H9 (cell line): ENCODE measurements at places on chromosomes 2 and 18. TPM values are rescaled to one million over a fixed set of nuclear protein-coding genes. Genes with fewer than 3 reads are reported as not detected.

GRCh38 chr18:27778441-27778840, 398.5 kb downstream of the CDH2 start:
- DNase-seq, result no peak
- H3K4me1 ChIP-seq, result 0 out of 2 replicates have a peak, but pooled peaks cover 2% of the 10 kb centered on the region
- no peaks in the 10 kb centered on the region for H3K27me3 ChIP-seq
- H3K27ac ChIP-seq, result no peak overlapping the region

SRBD1 gene
- total RNA-seq, result 18.3 TPM in 2 replicates

DNA sequence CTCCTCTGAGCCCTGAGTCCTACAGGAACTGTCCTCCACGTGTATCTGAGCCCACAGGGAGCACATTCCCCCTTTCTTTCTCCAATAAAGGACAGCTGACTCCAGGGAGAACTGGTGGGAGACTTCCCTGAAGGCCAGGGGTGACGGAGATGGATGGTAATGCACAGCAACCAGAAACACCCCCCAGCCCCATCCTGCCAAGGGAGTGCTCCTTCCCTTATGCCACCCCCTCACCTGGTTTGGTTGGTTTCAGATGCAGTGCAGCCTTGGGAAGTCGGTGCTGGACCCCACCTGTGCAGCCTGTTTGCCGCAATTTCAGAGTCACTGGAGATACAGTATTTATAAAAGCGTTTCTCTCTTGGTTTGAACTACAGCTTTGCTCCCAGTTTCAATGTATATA, 24.0 kb downstream of the GPR55 start:
- no peaks in the 10 kb centered on the region for H3K27me3 ChIP-seq
- no peak for DNase-seq
- H3K4me1 ChIP-seq, result peaks cover 15% of the 10 kb centered on the region
- H3K4me3 ChIP-seq, result no peak overlapping the region
- H3K27ac ChIP-seq, result no peak overlapping the region
- H3K36me3 ChIP-seq, result no peaks in the 10 kb centered on the region

DCC gene
- total RNA-seq, result 0.35 TPM in 2 replicates

GRCh38 chr2:181517685-181518301, 60.6 kb downstream of the ITGA4 start:
- no peaks in the 10 kb centered on the region for H3K36me3 ChIP-seq
- H3K4me1 ChIP-seq, result no peaks in the 10 kb centered on the region
- H3K4me3 ChIP-seq, result no peak overlapping the region
- no peak overlapping the region for H3K27ac ChIP-seq

GRCh38 chr2:27014771-27015433, 17.9 kb upstream of the TMEM214 start:
- H3K36me3 ChIP-seq, result peaks cover 26% of the 10 kb centered on the region
- no peak for DNase-seq
- H3K4me3 ChIP-seq, result no peak overlapping the region
- no peak overlapping the region for H3K27ac ChIP-seq

GRCh38 chr2:86298411-86299390, 38.7 kb downstream of the REEP1 start:
- H3K4me3 ChIP-seq, result no peak overlapping the region
- H3K27me3 ChIP-seq, result no peaks in the 10 kb centered on the region
- H3K36me3 ChIP-seq, result no peaks in the 10 kb centered on the region
- DNase-seq, result no peak
- H3K4me1 ChIP-seq, result no peaks in the 10 kb centered on the region

SIGLEC15 gene
- total RNA-seq, result 0.13 TPM in 2 replicates

DNA sequence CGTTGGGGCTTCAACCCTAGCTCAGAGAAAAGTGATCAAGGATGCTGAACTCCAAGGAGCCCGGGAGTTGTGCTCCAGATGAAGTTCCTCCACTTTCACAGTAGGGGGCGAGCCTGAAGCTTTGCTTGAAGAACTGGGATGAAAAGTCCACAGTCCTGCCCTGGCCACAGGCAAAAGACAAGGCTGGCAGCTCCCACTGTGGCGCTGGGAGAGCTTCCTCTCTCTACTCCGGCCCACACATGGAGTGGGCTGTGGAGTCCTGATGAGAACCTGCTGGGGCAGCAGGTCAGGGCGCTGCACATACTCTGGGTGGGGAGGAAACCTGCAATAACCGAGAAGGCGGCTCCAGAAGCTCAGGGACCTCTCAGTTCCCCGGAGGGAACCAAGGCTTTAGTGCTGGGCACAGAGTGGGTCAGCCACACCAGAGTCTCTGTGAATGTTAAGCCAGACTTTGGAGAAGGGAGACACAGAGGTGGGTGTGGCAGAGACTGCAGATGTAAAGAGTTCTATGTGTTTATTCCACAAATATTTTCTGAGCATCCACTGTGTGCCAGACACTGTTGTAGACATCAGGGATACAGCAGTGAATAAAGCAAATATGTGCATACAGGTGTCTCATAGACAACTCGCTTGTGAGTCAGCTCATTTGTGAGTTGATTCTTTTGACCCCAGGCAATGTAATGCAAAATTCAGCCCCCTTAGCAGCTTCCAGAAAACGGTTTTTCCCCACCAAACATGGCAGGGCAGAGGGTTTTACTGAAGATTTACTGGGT, 48.0 kb upstream of the MRPL33 start:
- no peaks in the 10 kb centered on the region for H3K27me3 ChIP-seq
- peaks cover 8% of the 10 kb centered on the region for H3K4me1 ChIP-seq
- peak; percentile 76 for DNase-seq
- H3K4me3 ChIP-seq, result no peak overlapping the region

DNA sequence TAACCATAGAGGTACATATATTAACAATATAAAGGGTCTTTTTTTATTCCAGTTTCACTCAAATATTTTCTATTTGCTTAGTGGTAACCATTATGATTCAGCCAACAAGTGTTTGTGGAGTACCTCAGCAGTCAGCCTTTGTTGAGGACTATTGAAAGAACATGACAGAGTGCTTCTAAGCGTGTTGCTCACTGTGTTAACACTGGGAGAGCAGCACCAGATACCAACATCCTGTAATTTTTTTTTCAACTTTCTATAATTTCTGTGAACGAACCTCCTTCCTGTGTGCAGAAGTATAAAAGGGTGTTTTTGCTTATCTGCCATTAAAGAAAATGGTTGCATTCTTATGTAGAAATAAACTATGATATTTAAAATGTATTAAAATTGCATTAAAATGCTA, 239.0 kb downstream of the PHLPP1 start:
- H3K36me3 ChIP-seq, result peaks cover 38% of the 10 kb centered on the region
- no peak overlapping the region for H3K27ac ChIP-seq
- DNase-seq, result no peak
- no peaks in the 10 kb centered on the region; the same call in 1 of the 2 replicates for H3K4me1 ChIP-seq
- no peaks in the 10 kb centered on the region for H3K27me3 ChIP-seq
- no peak overlapping the region for H3K4me3 ChIP-seq

GAD1 gene
- 1.8 TPM in 2 replicates for total RNA-seq

GRCh38 chr2:122737429-122738077, 982.1 kb downstream of the TSN start:
- no peaks in the 10 kb centered on the region for H3K27me3 ChIP-seq
- H3K4me3 ChIP-seq, result no peak overlapping the region
- peaks cover 4% of the 10 kb centered on the region; the same call in 2 of the 3 replicates for H3K36me3 ChIP-seq
- H3K4me1 ChIP-seq, result peaks cover 5% of the 10 kb centered on the region; the same call in 1 of the 2 replicates
- DNase-seq, result no peak

- DNase-seq, result no peak
- H3K27me3 ChIP-seq, result no peaks in the 10 kb centered on the region
- H3K36me3 ChIP-seq, result peaks cover 6% of the 10 kb centered on the region
- no peak overlapping the region for H3K27ac ChIP-seq
- H3K4me1 ChIP-seq, result 0 out of 2 replicates have a peak, but pooled peaks cover 2% of the 10 kb centered on the region
Measured at GRCh38 chr2:140861666-140862065, 1269.2 kb downstream of the LRP1B start.

- H3K4me1 ChIP-seq, result no peaks in the 10 kb centered on the region
- no peak overlapping the region for H3K27ac ChIP-seq
- H3K36me3 ChIP-seq, result no peaks in the 10 kb centered on the region
Measured at GRCh38 chr2:20113004-20113796, 61.8 kb upstream of the LAPTM4A start.

XPO1 gene
- total RNA-seq, result 318 and 320 TPM in 2 replicates

DNA sequence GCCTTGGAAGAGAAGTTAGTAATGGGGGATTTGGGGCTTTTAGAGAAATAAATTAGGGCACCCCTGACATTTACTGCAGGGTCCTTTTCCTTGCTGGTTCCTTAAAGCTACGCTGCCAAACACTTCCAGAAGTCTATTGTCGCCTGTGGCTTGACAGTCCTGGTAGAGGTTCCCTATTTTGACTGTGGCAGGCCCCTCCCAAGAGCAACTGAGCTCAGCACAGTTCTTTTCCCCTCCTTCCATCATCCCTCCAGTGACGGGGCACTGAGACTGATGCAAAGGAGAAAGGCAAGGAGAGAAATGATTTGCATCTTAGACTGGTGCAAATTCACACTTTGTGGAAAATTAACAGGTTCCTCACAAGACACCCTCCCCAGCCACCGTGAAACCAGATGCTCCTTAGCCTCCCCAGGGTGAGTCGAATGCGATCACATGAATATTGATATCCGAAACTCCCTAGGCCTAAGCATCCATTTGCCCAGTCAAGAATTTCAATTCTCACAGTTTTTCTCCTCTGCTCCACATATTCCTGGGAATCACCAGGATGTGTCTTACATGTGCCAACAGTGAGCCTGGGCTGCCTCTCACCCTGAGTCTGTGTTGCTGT, 45.4 kb downstream of the RABL2A start:
- H3K36me3 ChIP-seq, result no peaks in the 10 kb centered on the region
- H3K27ac ChIP-seq, result no peak overlapping the region
- H3K27me3 ChIP-seq, result no peaks in the 10 kb centered on the region
- H3K4me1 ChIP-seq, result peaks cover 5% of the 10 kb centered on the region; the same call in 1 of the 2 replicates

DNA sequence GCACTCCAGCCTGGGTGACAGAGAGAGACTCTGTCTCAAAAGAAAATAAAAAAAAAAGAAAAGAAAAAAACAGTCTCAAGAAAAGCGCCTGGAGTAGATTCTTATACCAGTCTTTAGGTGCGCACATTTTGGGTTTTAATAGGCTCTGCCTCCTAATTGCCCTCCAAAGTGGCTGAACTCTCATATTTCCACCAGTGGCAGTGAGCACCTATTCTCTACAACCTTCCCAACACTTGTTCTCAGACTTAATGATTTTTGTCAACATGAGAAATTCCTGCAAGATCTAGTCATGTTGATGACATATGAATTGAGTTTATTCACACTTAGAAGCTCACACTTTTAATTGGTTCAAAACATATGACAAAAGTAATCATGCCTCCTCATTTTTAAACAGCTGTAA, 39.0 kb downstream of the PLB1 start:
- H3K36me3 ChIP-seq, result no peaks in the 10 kb centered on the region
- no peak overlapping the region for H3K4me3 ChIP-seq
- H3K4me1 ChIP-seq, result no peaks in the 10 kb centered on the region
- H3K27ac ChIP-seq, result no peak overlapping the region

DNA sequence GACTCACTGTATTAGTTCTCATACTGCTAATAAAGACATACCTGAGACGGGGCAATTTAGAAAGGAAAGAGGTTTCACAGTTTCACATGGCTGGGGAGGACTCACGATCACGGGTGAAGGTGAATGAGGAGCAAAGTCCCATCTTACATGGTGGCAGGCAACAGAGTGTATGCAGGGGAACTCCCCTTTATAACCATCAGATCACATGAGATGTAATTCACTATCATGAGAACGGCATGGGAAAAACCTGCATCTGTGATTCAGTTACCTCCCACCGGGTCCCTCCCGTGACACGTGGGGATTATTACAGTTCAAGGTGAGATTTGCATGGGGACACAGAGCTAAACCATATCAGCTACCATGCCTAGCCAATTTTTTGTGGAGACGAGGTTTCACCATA, 168.2 kb downstream of the NEDD4L start:
- H3K27ac ChIP-seq, result no peak overlapping the region
- H3K4me3 ChIP-seq, result no peak overlapping the region
- peaks cover 11% of the 10 kb centered on the region for H3K4me1 ChIP-seq
- DNase-seq, result no peak

GRCh38 chr2:127618551-127619202, 27.3 kb upstream of the GPR17 start:
- no peak overlapping the region for H3K27ac ChIP-seq
- no peaks in the 10 kb centered on the region for H3K4me1 ChIP-seq
- DNase-seq, result no peak
- H3K27me3 ChIP-seq, result no peaks in the 10 kb centered on the region
- H3K4me3 ChIP-seq, result no peak overlapping the region

SLC8A1 gene
- 1.7 and 1.9 TPM in 2 replicates for total RNA-seq

DNA sequence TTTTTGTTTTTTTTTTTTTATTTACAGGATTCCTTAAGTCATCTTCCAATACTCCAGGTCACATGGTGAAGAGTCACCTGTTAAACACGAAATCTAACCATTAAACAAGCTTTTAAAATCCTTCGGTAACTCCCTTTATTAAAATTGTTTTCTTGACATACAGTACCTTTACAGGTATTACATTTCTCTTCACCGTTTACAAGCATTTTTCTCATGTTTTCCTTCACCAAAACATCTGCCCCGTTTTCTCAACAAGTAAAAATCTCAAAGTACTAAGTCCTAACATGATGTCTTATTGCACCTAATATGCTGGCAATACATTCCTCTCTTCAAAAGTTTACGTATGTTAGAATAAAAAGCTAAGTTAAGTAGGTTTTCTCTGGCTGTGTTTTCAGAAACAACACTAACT, 1.1 kb downstream of the PUM2 start:
- peak overlapping the region; percentile 97 for H3K4me3 ChIP-seq
- peak overlapping the region; percentile 88 for H3K27ac ChIP-seq
- DNase-seq, result no peak

- H3K36me3 ChIP-seq, result peaks cover 14% of the 10 kb centered on the region
- H3K27ac ChIP-seq, result no peak overlapping the region
- H3K27me3 ChIP-seq, result no peaks in the 10 kb centered on the region
- DNase-seq, result no peak
- H3K4me3 ChIP-seq, result no peak overlapping the region
- H3K4me1 ChIP-seq, result no peaks in the 10 kb centered on the region
Measured at GRCh38 chr2:144099780-144100377, 420.0 kb downstream of the ZEB2 start.

DES gene
- total RNA-seq, result 3.0 and 4.6 TPM in 2 replicates

CNGA3 gene
- not detected in 2 replicates for total RNA-seq

DNA sequence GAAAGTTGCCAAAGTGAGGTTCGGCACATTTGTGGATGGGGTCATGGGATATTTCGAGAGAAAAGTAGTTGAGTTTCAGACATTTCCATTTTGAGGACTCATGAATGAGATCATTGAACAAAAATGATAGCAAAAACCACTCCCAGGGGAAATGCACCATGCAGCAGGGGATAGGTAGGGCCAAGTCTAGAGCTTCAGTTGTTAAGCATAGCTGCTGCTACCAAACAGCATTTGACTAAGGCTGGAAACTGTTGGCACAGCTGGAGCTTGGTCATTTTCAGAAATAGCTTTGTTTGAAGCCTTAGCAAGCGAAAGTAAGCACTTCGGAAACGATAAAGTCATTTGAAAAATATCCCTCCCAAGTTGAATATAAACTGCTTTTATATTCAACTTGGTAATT, 431.8 kb downstream of the SOCS6 start:
- H3K36me3 ChIP-seq, result no peaks in the 10 kb centered on the region
- H3K27me3 ChIP-seq, result no peaks in the 10 kb centered on the region
- no peak overlapping the region for H3K27ac ChIP-seq
- DNase-seq, result no peak

- H3K27ac ChIP-seq, result no peak overlapping the region
- H3K27me3 ChIP-seq, result no peaks in the 10 kb centered on the region
- H3K4me1 ChIP-seq, result no peaks in the 10 kb centered on the region
- no peaks in the 10 kb centered on the region for H3K36me3 ChIP-seq
Measured at GRCh38 chr2:40540026-40540425, 88.1 kb upstream of the SLC8A1 start.
